Central memory CD4-positive, alpha-beta T cell (primary cell): ENCODE measurements at places on chromosomes 6 and 20.

DNA sequence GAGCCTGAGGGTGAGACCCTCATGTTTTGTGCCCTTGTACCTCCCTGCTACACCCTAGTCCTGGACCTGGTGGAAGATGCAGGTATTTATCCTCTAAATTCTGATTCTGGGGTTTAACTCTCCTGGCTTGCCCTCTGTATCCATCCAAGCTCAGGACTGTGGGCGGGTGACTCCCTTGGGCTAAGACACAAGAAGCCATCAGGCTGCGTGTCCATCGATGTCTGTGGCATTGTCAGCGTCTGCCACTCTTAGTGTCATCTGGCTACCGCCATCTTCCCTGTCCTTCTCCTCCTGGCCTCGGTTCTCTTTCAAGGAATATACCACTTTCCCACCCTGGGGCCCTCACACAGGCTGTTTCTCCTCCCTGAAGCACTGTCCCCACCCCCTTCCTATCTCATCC, 28.9 kb upstream of the BLCAP start:
- DNase-seq: no peak

DNA sequence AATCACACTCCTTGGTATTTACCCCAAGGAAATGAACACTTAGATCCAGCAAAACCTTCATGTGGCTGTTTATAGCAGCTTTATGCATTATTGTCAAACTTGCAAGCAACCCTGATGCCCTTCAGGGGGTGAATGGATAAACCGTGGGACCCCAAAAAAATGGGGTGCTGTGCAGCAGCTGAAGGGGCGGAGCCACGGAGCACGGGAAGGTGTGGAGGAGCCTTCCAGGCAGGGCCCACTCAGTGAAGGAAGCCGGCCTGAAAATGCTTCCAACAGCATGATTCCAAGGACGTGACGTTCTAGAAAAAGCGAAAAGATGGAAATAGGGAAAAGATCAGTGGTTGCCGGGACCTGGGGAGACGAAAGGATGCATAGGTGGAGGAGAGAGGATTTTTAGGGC, 25.6 kb upstream of the FRMD1 start:
- DNase-seq: no peak

- no peak for DNase-seq
These were observed 99.4 kb upstream of the RAB32 start for GRCh38 chr6:146444189-146444588.

DNA sequence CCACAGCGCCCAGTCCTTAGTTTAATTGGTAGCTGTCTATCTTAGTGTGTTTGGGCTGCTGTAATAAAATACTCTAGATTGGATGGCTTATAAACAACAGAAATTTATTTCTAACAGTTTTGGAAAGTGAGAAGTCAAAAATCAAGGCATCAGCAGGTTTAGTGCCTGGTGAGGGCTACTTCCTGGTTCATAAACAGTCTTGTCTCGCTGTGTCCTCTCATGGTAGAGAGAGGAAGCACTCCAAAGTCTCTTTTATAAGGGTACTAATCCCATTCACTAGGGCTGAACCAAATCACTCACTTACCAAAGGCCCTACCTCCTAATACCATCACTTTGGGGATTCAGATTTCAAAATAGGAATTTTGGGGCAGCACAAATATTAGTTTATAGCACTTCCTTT, 336.9 kb upstream of the RSPO3 start:
- DNase-seq: no peak

DNA sequence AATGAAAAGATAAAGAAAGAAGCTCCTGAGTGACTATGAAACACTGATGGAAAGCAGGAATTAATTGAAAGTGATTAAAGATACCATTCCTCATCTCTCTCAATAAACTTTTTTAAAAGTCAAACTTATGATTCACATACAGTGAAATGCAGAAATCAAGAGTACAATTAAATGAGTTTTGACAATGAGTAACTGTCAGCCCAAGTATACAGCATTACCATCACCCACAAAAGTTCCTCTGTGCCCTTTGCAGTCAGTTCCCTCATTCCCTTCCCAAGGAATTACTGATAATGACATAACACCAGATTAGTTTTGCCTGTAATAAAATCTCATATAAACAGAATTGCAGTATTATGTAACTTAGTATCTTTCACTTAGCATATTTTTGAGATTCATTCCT, 44.5 kb downstream of the ATG5 start:
- no peak for DNase-seq

GRCh38 chr6:25056130-25056529, 120.4 kb upstream of the RIPOR2 start:
- peak; percentile 87 for DNase-seq

GRCh38 chr6:118128755-118129154, 221.7 kb downstream of the SLC35F1 start:
- no peak for DNase-seq

DNA sequence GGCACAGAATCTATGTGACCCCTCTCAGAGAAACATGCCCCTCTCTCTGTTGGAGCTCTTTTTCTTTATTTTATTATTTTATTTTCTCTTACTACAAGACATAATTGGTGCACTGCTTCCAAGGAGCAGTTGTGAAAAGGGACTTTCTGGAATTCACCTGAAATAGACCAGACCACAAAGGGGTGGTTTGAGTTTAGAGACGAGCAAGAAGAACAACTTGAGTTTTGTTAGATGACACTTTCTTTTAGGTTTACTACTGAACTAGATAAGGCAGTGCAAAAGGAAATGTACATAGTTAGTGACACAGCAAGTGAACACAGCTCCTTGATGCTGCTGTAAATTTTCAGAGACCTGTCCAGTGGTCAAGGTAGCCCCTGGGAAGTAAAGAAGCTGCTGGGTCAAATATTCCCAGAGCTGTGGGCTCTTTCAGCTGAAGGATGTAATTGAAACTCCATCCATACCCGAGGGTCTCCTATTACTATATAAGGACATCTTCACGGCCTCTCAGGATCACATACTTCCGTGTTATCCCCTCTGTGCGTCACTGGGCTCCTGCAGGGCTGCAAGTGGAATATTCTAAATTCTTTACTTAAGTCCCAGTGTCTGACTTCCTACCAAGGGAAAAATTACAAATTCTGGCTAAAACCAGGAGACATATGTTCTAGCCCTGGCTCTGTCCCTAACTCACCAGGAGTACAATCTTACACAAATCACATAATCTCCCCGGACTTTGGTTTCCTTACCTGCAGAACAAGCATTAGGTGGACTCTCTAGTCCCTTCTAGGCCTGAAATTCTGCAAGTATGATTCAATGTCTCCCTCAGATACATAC, 69.1 kb upstream of the ADTRP start:
- DNase-seq: no peak

- no peak for DNase-seq
These were observed 74.3 kb upstream of the MLN start for GRCh38 chr6:33877982-33878535.

- DNase-seq: no peak
These were observed 428.8 kb upstream of the ARID1B start for GRCh38 chr6:156348424-156348823.

DNA sequence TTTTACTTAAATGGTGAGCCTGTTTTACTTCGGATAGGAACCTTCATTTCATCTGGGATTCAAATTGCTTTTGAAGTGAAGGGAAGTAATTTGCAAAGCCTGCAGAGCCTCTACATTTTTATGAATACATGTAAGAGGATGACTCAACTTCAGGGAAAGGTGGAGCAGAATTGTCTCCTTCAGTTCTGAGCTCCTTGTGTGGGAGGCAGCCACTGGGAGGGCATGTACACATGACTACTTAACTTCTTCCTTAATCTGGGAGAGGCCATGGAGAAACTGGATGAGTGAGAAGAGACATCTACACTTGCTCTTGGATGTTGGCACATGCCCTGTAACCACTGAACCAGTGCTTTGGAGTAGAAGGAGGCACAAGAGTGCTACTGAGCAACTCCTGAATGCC, 145.1 kb upstream of the NRSN1 start:
- DNase-seq: no peak

DNA sequence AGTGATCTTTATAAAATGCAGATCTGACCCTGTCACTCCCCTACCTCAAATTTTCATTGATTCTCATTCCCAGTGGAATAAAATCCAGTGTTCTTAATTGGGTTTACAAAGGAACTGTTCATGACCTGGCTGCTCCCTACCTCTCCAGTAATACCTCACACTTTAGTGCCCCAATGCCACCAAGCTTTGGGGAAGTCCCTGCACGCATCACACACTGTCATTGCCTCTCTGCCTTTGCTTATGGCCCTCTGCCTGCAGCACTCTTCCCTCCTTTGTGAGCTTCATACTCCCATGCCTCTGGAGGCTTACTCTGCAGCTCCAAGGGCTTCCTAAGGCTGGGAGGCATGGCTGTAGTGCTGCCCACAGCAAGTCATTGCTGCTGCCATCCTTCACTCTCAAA, 57.4 kb downstream of the TMC2 start:
- no peak for DNase-seq

DNA sequence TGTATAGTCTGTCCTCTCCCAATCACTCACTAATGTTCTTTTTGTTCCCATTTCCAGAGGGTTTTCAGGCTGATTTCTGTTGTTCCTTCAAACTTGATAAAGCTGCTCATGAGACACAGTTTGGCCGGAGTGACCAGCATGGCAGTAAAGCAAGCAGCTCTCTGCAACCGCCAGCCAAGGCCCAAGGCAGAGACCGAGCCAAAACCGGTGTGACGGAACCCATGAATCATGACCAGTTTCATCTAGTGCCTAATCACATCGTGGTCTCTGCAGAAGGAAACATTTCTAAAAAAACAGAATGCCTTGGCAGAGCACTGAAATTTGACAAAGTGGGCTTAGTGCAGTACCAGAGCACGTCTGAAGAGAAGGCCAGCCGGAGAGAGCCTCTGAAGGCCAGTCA, 14.8 kb upstream of the RPL7L1 start:
- DNase-seq: no peak

GRCh38 chr6:1201547-1202200, 110.2 kb upstream of the FOXQ1 start:
- no peak for DNase-seq

- DNase-seq: no peak
These were observed 4.6 kb upstream of the TBPL1 start for GRCh38 chr6:133948472-133948871.

DNA sequence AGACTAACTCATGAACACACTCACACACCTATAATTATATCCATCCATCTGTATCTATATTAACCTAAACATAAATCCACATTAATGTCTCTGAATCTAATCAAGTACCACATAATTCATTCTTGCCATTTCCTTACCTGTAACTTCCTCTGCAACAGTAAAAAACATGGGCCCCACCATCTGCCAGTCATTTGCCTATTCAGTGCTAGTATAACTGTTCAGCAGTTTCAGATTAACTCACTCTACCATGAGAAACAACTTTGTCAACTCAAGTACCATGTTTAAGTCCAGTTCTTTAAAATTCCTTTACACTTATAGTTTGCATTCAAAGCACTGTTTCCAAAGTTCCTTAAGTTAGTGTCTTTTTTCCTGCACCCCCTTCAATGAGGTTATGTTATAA, 68.8 kb downstream of the LAMP5 start:
- no peak for DNase-seq

GRCh38 chr20:58481481-58482021, 33.6 kb downstream of the APCDD1L start:
- no peak for DNase-seq

GRCh38 chr6:42569102-42570028, 5.5 kb downstream of the UBR2 start:
- no peak for DNase-seq

- DNase-seq: no peak
These were observed 178.2 kb downstream of the LRFN2 start for GRCh38 chr6:40408786-40409542.

- DNase-seq: no peak
These were observed 33.7 kb upstream of the IRF4 start for GRCh38 chr6:357791-358341.

DNA sequence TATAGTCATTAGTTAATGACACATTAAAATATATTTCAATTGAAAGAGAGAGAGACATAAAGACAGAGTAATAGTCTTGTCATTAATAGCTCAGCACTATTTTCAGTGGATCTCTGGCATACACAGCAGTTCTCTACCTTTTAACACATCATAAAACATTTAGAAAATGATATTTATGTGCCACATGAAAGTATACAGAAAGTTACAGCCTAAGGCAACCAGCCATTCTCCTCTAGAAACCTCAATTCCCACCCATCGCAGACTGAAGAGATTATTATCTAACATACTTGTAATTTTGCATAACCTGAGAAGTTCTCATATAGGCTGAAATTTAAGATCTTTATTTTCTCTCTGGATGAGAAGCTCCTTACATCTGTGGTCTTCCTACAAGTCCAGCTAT, 58.7 kb upstream of the FAM83B start:
- no peak for DNase-seq
